ENCODE measurements at places on chromosomes 11 and 22.

DNA sequence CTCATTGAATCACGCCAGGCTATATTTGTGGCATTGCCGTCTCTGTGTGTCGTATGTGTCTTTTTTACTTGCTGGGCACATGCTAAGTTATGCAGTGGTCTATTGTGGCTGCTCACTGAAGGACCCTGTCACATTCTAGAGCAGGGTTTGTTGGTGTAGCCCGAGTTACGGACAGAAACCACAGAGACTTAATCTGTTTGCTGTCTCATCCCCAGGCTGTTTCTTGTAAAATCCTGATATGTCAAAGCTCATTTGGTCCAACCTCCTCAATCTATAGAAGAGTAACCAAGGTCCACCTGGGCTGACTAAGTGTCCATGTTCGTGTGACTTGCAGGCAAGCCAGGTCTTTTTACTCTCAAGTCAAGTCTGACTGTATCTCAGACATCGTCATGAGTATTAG is 5.0 kb downstream of the DPF2 start:
- no peak for DNase-seq

DNA sequence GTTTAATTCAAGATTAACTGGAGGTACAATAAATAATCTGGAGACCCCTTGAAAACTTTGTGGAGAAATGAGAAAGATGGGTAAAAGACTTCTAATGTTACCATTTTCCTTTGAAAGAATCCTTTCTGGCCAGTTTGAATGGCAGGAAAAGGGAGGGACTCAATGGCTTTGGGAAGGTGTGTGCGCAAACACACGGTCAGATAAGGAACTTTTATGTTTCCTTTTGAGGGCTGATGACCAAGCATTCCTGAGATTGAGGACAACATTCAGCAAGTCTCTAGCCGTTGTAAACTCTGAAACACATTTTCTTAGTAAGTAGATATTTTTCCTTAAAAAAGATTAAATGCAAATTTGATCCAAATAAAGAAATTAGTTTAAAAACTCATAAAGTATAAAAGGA is 909.7 kb upstream of the TENM4 start:
- DNase-seq: no peak

- DNase-seq: no peak
These were observed 33.2 kb downstream of the BTBD10 start for GRCh38 chr11:13429836-13430235.

DNA sequence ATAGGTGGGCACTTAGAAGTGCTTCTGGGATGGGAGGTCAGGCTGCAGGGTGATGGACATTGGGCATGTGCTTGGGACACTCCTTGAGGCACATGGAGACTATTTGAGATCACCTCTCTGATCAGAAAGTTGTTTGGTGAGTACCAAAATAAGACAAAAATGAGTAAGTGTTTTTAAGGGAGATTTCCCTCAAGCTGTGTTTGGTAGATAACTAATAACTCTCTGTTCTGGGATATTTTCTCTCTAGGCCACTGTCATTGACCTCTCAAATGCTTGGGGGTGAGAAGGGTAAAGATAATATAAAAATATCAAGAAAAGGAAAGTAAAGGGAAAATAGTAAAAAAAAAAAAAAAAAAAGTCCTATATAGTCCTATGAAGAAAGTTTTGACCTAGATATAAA is 117.8 kb downstream of the TEAD1 start:
- DNase-seq: no peak

DNA sequence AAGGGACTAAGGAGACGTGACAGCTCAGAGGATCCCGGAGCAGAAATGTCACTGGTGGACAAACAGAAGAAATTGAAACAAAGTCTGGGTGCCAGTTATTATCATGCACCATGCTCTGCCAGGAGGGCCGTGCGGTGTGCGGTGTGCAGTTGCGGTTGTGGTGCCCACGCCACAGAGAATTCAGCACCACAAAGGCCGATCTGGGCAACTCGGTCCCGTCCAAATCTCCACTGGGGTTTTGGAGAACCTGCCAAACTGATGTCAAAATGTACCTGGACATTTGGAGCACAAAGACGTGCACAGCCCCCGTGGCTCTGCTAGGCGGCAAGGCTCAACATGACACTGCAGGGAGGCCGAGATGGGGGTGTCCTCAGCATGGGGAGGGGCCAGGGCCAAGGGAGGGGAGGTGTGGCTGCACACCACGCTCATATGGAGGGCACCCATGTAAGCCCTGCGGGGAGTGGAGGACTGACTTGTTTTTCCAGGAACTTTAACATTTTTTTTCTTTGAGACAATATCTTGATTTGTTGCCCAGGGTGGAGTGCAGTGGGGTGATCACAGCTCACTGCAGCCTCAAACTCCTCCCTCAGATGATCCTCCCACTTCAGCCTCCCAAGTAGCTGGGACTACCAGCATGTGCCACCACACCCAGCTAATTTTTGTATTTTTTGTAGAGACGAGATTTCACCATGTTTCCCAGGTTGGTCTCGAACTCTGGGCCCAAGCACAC is 39.4 kb downstream of the GNB1L start:
- DNase-seq: no peak

- no peak for DNase-seq
These were observed 95.3 kb upstream of the FGF3 start for GRCh38 chr11:69914286-69915150.

- no peak for DNase-seq
These were observed 84.6 kb downstream of the ETS1 start for GRCh38 chr11:128502726-128503125.

DNA sequence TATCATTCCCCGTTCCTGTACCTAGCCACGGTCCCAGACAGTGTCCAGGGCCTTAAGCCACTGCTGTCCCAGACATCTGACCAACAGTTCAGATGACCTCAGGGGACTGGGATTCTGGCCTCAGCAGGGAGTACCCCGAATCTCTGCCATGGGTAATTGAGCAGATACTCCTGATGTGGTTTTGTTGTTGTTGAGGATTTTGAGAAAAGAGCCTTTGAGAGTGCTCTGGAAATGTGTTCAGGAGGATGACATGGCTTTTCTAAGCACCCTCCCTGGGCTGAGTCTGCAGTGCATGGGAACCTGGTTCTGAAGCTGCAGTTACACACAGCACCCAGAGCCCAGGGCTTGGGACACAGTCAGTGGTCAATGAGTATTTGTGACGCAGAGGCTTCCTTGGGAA is 30.4 kb downstream of the ADAMTS15 start:
- no peak for DNase-seq

DNA sequence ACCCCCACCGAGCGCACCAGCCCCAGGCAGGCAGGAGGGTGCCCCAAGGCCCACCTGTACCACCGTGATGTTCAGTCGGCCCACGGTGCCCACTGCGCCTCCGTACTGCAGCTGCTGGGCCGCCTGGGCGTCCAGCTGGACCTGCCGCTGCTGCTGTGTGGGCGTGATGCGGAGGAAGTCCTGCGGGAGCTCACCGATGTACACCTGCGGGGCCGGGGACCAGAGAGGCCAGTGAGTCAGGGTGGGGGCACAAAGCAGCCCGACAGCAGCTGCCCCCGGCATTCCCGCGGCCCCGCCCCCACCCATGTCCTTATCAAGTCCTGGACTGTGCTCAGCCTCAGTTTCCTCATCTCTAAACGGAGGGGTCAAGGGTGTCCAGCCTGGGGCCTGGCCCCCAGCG is 13.8 kb downstream of the TOLLIP start:
- DNase-seq: no peak

DNA sequence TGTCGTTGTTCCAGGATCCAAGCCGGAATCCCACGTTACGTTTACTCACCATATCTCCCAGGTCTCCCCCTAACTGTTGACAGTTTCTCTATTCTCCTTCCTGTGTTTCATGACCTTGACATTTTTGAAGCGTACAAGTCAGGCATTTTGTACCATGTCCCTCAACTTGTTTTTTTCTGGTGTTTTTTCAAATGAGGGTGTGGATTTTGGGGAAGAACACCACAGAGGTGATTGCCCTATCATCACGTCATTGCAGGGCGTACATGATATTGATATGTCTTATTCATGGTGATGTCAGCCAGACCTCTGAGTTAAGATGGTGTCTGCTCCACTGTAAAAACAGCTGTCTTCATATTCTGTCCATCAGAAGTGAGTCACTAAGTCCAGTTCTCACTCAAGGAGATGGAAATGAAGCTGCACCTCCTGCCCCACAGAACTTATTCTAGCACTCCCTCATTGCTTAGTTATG is 28.3 kb upstream of the SOX10 start:
- DNase-seq: no peak

- no peak for DNase-seq
These were observed 68.2 kb downstream of the DNAJC24 start for GRCh38 chr11:31437742-31438435.

DNA sequence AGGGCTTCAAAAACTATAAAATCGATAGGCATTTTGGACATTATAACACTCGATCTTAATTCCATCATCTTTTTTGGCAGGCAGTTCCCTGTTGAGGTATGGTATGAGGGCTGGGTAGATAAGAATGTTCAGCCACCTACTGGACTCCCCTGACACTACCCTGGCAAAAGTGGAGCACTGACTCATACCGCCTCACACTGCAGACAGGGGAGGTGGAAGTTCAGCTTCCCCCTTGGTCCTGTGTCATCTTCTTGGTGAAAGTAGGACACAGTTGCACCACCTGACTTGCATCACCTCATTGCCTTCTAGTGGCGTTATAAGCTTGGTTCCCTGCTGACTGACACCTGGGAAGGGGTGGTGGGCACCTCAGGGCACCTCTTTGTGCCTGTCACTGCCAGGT is 30.4 kb downstream of the PAAF1 start:
- peak; percentile 19 for DNase-seq

GRCh38 chr22:30574095-30574981 is at the start of gene GAL3ST1:
TSS of gene GAL3ST1 (minus strand) at chr22:30574665. CDS start at chr22:30557392, 17,273 bp downstream.
- DNase-seq: peak; percentile 96

- DNase-seq: no peak
These were observed 91.7 kb downstream of the WNT7B start for GRCh38 chr22:45885171-45885840.

- no peak for DNase-seq
These were observed 309.8 kb upstream of the NCAM1 start for GRCh38 chr11:112651386-112651785.

DNA sequence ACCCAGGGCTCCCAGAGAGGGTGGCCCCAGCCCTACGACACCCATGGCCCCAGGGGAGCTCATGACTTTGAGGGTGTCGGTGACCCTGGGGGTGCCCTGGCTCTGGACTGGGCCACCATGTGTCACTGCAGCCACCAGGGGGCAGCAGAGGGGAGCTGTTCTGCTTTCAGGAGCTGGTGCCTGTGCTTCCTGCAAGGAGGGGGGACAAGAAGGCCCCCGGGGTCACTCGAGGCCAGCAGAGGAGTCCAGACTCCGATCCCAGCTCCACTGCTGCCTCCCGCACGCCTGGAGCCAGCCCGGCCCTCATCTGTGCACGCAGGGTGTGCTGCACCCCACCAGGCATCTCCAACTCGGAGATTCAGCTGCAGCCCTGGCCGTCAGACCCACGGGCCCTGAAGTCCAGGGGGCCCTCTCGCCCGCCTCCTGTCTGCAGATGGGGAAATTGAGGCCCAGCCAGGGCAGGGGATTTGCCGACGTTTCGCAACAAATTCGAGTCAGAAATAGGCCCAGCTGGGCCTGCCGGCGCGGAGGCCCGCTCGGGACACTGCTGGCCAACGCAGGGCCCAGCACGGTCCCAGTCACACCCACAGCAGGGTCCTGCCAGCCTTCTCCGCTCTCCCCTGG is 29.5 kb upstream of the WNT7B start:
- peak; percentile 95 for DNase-seq

DNA sequence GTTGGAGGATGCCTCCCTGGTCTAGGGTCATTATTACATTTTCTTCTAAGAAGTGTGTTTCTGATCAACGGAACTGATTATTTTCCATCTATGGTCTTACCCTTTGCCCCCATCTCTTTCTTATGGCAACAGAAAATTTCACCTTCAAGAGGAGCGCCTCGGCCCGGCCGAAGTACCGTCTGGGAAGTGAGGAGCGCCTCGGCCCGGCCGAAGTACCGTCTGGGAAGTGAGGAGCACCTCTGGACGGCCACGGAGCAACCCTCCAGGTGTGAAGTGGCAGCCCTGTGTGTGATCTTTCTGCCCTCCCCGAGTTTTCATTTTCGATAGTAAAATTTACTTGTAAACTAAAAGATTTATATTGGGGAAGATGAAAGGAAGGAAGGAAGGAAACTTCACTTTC is 3.1 kb upstream of the APOBEC3C start:
- no peak for DNase-seq

- DNase-seq: no peak
These were observed 39.6 kb downstream of the BCR start for GRCh38 chr22:23219822-23220484.

GRCh38 chr11:125289419-125290098 is 125.0 kb downstream of the PKNOX2 start:
- no peak for DNase-seq

- DNase-seq: no peak
These were observed 9.2 kb downstream of the CCDC34 start for GRCh38 chr11:27353593-27354358.

DNA sequence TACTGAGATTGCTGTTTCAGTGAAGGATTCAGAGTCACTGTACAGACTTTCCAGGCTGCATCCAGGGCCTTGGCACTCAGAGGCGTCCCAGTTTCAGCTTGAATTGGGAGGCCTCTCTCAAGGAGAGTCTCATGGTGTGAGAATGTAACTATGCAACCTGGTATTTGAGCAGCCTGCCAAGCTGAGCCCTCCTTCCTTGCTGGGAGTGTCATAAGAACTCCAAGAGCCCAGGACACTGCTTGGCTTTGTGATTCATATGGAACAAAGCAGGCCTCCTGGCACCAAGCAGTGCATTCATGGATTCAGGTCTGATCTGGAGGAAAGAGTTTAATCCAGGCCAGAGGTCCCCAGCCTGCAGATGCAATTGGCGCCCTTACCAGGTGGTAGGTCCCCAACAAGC is 171.7 kb downstream of the DBX1 start:
- DNase-seq: peak; percentile 49

GRCh38 chr11:119472186-119472855 is 49.3 kb upstream of the THY1 start:
- no peak for DNase-seq

DNA sequence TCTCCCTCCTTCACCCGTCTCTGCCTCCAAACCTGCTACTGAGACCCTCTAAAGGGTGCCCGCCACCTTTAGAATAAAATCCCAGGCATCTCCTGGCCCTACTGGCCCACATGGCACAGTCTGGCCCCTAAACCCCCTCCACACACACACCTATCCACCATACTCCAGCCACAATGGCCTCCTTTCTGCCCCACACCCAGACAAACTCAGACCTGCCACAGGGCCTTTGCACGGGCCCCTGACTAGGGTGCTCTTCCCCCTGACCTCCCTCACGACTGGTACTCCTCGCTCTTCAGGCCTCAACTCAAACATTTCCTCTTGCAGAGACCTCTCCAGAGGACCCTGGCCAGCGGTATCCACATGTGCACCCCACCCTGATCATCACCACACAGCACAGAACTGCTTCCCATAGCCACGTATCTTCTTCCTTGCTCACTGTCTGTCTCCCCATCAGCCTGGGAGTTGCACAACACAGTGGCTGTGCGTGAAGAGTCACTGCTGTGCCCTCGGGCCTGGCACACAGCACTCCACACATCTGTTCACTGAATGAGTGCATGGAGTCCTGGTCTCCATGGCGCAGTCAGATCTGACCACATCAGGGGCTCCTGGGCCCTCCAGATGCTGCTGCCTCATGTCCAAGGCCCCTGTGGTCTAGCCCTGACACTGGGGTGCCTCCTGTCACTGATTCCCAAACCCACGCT is 66.2 kb upstream of the TCF20 start:
- no peak for DNase-seq

Measured in iPS-NIHi11 (cell line).